ENCODE measurements at places on chromosomes 11 and 22.

DNA sequence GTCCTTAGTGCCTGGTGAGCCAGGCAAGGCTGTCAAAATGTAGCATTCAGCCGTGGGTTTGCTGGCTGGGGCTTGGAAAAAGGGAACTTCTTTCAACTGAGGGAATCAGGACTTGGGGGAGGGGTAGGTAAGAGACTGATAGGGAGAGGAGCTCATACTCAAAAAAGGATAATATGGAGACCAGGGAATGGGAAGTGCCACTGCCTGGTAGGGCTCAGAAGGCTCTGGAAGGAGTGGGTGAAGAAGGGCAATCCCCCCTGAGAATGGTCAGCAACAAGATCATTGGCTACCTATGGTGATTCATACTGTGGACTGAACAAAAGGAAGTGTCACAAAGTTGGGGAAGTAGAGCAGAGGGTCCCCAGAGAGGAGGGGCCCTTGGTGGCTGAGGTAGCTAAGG is 1.9 kb downstream of the CNGA4 start:
- no peak for DNase-seq

GRCh38 chr11:117519170-117519569 is 191.5 kb downstream of the CEP164 start:
- DNase-seq, result no peak

DNA sequence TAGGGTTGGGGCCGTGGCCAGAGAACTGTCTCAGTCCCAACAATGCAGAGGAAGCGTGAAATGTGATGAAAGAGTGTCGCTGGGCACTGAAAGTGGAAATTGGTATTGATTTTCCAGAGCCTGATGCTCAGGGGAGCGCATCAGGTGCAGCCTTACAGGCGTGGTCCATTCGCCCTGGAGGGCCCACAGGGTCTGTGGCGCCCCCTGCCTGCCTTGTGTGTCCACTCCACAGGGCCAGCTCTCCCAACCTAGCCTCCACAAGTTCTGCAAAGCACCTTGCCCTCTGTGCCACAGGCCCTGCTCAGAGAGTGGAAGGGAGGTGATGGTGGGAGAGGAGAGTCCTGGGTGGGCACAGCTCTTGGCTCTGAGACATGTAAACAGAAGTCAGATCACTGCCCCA is 54.9 kb upstream of the LMO1 start:
- DNase-seq, result no peak

DNA sequence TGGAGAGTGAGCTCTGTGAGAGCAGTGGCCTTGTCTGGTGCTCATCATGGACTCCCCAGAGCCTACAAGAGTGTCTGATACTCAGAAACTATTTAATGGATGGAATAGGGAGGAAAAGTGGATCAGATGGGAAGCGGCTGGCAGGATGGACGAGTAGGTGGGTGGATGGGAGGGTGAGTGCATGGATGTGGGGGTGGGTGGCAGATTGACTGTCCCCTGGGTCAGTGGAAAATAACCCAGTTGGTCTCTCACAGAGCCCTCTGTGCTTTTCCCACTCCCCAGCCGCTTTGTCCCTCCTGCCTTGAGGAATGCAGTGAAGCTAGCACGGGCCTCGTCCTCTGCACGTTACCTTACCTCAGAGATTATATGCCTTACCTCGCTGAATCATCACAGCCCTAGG is 5.9 kb downstream of the SPI1 start:
- DNase-seq, result no peak

GRCh38 chr11:3162410-3163240 is 2.5 kb downstream of the OSBPL5 start:
- no peak for DNase-seq

- DNase-seq, result no peak
These were observed 24.8 kb downstream of the APOL5 start for GRCh38 chr22:35742342-35743100.

DNA sequence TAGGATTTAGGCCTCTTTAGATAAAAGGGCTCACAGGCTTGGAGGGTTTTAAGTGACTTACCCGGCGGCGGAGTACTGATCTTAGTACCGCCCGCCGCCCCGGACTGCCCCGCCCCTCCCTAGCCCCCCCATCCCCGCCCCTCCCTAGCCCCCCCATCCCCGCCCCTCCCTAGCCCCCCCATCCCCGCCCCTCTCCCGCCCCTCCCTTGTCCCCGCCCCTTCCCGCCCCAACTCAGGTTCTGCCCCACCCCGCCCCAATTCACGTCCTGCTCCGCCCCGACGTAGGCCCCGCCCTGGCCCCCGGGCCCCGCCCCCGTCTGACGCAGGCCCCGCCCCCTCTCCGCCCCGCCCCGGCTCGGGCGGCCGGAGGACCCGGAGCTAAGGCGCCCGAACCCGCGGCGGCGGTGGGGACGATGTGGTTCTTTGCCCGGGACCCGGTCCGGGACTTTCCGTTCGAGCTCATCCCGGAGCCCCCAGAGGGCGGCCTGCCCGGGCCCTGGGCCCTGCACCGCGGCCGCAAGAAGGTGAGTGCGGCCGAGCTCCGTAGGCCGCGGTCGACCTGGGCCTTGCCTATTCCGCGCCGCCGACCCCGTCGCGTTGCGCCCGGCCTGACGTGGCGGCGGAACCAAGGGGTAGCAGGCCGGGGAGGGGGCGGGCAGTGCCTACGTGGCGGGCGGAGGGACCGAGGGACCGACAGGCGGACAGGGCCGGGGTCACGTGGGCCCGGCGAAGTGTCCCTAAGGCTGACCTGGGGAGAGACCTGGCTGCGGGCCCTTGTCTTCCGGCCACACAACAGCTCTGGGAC is at the start of gene SCYL1:
Gene SCYL1, plus strand, starts transcription at position 343 of the 805 bp plus-strand sequence. Its CDS starts 71 bp downstream, at position 414.
- peak; percentile 71 for DNase-seq

GRCh38 chr11:127506126-127506525 is 505.6 kb upstream of the KIRREL3 start:
- no peak for DNase-seq

DNA sequence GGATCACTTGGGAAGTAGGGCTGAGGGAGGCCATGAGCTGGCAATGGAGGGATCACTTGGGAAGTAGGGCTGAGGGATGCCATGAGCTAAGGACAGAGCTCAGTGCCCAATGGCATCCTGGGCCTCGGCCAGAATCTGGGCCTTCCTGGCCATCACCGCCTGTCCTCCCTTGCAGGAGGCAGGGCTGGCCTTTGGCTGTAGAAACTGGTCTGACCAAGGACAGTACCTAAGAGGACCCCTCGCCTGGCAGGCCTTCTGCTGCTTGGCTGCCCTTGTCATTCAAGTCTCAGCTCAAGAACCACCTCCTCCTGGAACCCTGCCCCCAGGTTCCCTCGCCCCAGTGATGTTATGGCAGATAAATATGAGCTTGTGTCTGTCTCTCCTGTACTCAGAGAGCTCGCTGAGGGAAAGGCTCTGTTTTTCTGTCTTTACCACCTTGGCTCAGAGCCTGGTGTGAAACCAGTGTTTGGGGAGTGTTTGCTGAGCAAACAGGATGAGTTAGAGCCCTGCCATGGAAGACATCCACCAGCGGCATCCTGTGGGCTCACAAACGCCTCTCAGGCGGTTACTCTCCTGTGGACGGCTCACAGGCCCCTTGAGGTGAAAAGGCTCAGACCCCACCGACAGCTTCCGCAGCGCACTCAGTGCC is 19.3 kb upstream of the RASL10A start:
- DNase-seq, result no peak

- no peak for DNase-seq
These were observed 115.0 kb downstream of the CACNA1I start for GRCh38 chr22:39685336-39686177.

DNA sequence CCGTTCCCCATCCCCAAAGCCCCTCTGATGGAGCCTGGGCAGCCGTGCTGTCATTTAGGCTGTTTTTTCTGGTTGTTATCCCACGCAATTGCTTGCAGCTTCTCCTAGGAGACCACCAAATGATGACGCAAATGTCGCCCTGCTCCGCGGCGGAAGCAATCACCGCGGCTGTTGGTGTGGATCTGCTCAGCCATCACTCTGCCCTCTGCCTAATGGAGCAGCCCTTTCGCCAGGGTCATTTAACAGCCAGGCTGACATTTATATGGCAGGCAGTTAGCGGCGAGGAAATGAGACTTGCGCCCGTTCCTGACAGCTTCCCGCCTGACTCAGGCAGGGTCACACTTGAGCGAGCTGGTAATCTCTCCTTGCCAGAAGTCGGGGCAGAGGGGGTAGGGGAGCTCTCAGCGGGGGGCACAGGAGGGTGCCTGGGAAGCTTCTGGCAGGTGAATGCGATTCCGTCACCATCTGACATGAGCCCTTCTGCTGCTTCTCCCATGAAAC is 97.9 kb upstream of the RTL6 start:
- no peak for DNase-seq

DNA sequence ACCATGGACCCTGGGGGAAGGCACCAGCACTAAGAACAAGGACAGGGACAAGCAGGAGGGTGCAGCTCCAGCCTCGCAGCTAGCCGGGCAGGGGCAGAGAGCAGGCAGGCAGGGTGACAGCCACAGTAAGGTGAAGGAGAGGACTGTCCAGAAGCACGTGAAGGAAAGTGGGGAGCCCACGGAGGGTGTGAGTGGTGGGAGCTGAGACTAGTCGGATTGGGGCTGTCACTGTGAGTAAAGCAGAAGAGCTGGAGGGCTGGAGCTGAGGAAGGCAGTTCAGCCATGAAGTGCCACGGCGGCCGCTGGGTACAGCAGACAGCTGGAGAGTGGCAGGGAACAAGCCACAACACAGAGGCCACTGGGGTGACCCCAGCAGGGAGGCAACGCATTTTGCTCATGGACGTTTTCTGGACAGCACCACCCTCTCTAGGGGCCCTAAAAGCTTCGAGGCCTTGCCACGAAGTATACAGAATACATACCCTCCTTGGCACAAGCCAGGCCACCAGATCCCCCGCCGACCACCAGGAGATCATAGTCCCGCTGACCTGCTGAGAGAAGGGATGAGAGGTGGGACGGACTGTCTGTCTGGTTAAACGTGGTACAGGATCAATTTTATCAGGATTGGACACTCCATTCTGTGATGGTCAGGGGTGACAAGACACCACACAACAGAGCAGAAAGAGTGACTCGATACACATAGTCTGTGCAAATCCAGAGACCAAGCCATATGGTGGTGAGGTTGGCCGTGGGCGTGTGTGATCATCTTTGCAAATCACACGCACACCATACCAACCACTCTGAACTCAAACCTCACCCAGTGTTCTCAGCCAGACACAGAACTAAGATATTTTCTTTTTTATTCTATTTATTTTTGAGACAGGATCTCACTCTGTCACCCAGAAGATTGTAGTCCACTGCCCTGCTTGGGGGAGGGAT is 10.8 kb upstream of the COMT start:
- DNase-seq, result no peak

- no peak for DNase-seq
These were observed 589.7 kb upstream of the KIRREL3 start for GRCh38 chr11:127590314-127590713.

DNA sequence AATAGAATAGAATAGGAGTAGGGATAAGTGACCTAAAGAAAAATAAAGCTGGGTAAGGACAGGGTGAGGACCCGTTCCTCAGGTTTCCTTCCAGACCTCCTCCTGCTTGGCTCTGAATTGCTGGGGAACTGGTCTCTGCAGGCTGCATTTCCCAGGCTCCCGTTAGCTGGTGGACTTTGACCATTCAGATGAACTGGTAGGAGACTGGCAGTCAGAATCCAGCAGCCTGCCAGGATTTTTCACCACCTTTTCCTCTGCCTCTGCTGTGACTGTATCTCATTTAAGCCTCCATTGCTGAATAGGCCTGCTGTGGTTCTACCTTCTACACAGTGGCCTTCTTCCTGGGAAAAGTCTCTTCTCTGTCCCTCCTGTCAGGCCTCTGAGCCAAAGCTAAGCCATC is 24.6 kb upstream of the SMPD1 start:
- no peak for DNase-seq

GRCh38 chr22:37544955-37545702 is 15.2 kb upstream of the CDC42EP1 start:
- peak; percentile 44 for DNase-seq

DNA sequence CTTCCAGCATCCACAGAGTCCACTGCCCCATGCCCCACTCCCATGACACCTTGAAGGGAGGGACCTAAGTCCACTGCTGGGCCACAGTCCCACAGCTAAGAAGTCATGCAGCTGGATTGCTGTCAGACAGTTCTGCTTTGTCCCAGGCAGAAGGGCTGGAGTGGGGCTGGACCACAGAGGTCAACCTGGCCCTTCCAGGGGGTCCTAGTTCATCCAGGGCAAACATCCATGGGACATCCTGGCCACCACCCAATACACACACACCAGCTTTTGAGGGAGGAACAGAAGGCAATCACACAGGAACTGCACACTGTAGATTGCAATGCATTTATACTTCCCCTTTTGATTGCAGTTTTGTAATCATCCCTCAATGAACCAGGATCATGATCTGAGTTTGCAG is 11.3 kb upstream of the APOL4 start:
- no peak for DNase-seq

- DNase-seq, result no peak
These were observed 424.9 kb upstream of the CCDC90B start for GRCh38 chr11:83711106-83711527.

DNA sequence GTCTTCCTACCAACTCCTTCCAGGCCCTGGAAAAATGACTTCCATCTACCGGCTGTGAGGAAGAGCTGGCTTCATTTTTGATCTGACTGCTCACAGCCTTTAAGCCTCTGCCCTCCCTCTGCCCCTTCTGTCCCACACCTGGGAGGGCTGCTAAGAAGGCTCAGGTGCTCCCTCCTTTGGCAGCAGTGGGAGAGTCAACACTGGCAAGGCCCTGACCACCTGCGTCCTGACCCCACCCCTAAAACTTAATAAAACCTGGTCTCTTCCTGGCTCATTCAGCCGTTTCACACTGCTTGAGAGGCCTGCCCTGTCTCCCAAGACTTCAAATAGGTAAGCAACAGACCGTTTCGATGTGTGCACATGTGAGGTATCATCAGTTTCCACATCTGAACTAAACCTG is 52.1 kb upstream of the NFRKB start:
- no peak for DNase-seq

- DNase-seq, result no peak
These were observed 61.6 kb downstream of the SYTL2 start for GRCh38 chr11:85749287-85749834.

DNA sequence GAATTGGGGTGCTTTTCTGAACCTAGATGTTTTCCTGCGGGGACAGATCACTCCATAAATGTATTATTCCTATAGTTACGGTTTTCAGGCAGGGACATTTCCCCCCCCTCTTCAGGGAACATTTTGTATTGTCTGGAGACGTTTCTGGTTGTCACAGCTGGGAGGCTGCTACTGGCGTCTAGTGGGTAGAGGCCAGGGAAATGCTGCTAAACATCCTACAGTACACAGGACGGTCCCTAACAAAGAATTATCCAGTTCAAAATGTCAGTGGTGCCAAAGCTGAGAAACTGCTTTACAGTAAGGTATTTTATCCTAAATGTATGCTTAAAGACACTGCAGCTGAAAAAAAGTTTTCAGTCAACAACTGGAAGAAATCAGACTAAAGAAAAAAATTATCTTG is 19.4 kb downstream of the PIWIL4 start:
- no peak for DNase-seq

GRCh38 chr11:93730108-93731107 is 10.9 kb downstream of the TAF1D start:
- no peak for DNase-seq

DNA sequence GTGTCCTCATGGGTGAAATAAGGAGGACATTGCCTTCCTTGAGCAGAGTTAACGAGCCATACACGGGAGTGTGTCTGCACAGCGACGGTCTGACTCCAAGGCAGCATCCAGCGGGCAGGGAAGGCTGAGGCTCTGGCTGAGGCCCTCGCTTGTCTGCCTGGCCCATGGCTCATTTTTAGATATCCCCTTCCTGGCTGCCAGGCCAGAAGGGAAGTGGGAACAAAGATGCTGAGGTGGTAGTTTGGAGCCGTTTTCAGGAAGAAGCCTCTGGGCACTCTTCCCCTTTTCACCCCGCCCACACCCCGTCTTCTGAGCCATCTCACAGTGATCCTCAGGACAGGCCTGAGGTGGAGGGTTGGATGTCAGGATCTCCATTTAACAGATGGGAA is 3.0 kb upstream of the SLCO2B1 start:
- DNase-seq, result no peak

GRCh38 chr11:87033561-87033960 is 4.2 kb upstream of the TMEM135 start:
- DNase-seq, result no peak

Measured in stimulated activated naive CD4-positive, alpha-beta T cell treated with Interleukin-2 at 50 U/mL for 16 hours (primary cell).